ENCODE measurements at places on chromosomes 7 and 10.

DNA sequence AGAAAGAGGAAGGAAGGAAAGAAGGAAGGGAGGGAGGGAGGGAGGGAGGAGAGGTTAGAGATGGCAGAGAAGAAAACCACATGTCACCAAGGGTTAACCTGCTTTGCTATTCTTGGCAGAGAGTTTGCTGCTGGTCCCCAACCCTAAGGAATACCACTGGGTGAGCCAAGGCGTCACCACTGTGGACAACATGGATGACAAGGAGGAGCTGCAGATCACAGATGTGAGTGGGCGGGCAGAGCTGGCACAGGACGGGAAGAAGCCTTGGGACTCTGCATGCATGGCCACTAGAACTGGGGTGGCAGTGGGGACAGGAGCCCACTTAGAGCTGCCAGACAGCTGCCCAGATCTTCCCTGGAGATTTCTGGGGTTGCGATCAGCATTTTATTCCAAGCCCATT, 17.2 kb upstream of the MYH16 start:
- DNase-seq = no peak

- DNase-seq = no peak
Measured at GRCh38 chr10:127313996-127314700, 117.8 kb upstream of the INSYN2A start.

GRCh38 chr10:80313523-80313922, 24.1 kb upstream of the MAT1A start:
- no peak for DNase-seq

- DNase-seq = no peak
Measured at GRCh38 chr7:71851776-71852498, 560.2 kb downstream of the CALN1 start.

DNA sequence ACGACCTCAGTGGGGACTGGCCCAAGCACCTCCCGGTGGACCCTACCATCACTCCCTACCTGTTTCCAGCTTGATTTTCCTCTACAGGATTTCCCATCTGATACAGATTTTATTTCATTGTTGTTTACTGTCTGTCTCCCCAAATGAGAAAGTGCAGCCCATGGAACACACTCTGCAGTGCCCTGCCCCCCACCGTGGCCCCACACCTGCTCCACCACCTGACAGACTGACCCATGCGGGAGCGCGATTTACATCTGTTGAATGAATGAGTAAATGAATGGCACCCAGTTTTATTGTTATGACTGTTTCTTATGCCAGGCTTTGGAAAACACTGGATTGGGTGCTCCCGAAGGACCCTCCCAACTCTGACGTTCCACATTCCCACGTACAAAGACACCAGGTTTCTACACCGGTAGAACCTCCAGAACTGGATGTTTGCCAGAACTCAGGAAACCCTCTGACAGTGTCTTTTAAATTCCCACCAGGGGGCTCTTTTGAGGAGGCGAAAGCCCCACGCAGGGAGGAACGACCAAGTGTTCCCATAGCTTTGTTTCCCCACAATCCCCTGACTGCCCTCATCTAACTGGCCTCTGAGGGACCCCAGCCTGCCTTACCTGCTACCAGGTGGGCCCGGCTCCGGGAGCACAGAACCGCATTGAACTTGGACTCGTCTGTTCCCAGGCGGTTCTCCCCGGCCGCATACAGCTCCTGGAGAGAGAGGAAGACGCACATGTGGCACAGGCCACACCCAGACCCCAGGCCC, 29.0 kb downstream of the PLAC9 start:
- no peak for DNase-seq

- no peak for DNase-seq
Measured at GRCh38 chr10:62109587-62110293, 158.9 kb downstream of the RTKN2 start.

DNA sequence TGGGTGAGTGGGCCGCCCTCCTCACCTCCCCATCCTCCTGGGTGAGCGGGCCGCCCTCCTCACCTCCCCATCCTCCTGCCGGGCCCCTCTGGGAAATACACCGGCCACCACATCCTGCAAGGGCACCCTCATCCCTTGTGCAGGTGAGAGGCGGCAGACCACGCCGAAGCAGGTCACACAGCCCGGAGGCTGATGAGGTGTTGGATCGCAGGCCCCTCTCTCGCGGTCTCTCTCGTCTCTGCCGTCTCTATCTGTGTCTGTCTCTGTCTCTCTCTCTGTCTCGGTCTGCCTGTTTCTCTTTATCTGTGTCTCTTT, 30.8 kb upstream of the FOXL3 start:
- DNase-seq = no peak

DNA sequence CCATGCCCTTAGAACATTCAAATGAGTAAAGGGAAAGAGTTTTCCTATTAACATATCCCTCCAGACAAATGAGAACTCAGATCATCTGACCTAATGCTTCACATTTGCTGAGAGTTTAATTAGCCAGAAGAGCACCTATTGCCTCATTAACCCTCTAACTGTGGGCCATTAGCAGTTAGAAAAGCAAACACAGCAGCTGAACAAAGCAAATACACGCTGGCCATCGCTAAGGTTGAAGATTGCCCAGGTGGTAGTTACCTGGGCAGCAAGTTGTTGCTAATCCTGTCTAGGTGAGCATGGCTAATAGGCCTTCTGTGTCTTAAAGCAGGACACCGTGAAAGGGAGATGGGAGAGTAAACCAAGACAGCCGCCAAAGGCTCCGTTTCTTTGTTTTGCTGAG, 49.9 kb upstream of the UCN3 start:
- DNase-seq = no peak

DNA sequence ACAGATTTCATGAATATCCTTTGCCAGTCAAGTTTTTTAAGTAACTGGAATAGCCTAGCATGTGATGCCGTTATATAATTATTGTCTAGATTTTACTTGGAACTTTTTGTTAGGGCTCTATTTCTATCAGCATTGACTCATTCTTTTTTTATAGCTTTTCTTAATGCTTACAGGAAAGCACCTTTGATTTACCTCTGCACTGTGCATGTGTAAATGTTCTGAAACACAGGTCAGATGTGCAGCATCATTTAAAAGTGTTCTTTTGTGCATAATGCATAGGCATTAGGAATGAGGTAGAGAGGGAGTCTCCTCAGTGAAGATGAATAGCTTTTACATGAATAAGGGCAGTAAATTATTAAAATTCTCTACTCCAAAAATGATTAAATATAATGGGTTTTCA, 669.3 kb upstream of the MBL2 start:
- DNase-seq = no peak

DNA sequence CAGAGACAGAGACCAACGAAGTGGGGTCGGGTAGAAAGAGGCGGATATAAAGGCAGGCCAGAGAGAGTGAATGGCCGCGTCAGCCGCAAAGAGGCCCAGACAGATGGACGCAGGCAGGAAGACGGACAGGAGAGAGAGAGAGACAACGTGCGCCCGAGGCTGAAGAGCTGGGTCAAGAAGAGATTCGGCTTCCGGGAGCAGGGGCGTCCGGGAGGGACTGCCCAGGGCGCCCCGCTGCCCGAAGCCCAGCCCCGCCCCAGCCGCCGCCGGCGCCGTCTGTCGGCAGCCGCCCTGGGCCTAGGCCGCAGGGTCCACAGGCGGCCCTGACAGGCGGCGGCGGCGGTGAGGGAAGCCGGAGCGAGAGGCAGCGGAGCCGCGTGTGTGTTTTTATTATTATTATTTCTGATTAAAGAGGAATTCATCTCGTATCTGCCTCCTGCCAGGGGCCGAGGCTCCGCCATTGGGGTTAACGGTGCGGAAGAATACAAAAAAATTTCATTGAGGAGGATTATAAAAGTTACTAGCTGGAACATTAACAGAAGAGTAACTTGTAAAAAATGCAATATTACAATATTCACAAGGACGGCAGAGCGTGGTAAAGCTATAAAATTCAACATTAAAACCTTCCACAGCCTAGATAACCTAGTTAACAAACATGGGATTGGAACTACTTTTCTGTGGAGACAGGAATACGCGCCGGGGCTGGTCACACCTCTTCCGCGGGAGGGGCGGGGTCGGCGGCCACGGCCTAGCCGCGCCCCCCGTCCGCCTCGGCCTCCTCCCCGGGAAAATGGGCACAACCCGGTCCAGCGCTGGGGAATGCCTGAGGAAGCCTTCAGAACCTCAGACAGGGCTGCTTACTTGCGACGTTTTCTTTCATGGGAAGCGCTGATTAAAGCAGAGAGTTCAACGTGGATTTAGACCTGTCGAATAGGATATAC, 29.7 kb upstream of the PAX2 start:
- no peak for DNase-seq

DNA sequence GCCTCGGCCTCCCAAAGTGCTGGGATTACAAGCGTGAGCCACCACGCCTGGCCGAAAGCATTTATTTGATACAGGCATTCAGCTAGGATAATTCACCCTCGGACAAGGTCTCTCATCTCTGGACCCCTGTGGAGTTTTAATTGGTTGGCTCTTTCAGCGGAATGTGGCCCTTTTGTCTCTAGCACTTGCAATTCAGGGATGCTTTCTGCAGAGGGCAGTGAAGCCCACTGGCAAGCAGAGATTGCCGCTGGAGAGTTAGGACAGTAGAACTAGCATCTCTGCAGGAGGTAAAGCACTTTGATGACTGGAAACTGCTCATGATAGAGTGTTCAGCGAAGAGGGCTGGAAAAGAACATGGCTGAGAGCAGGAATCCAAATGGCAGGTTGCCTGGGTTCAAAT, 62.0 kb downstream of the SUFU start:
- DNase-seq = no peak

- DNase-seq = no peak
Measured at GRCh38 chr7:11436316-11436715, 395.7 kb downstream of the THSD7A start.

DNA sequence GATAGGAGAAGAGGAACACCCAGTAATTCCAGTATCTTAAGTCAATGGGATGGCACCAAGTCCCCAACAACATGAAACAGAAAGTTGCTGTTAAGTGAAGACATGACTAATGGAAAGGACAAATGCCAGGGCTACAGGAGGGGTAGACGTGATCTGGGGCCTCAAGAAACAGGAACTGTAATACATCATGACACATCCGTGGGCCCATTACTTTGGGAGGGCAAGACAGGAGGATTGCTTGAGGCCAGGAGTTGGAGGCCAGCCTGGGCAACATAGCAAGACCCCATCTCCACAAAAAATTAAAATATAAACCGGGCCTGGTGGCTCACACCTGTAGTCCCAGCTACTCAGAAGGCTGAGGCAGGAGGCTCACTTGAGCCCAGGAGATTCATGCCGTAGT, 408.6 kb upstream of the PRKCQ start:
- DNase-seq = no peak

DNA sequence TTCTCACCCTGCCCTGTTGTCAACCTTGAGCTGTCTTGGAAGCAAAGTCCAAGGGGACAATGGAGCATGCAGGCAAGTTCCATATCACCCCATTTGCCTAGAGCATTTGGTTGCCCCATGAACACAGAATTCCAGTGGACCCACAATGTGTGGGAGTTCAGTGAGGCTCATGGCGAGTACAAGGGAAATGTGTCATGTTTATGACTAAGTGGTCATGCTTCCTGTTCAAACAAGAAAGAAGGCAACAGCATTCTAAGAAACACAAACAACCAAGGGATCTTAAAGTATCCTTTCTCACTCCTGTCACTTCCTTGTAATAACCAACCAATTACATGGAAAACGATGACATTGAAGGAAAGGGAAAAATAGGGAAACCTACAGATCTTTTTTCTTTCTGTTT, 513.0 kb downstream of the INHBA start:
- DNase-seq = no peak

DNA sequence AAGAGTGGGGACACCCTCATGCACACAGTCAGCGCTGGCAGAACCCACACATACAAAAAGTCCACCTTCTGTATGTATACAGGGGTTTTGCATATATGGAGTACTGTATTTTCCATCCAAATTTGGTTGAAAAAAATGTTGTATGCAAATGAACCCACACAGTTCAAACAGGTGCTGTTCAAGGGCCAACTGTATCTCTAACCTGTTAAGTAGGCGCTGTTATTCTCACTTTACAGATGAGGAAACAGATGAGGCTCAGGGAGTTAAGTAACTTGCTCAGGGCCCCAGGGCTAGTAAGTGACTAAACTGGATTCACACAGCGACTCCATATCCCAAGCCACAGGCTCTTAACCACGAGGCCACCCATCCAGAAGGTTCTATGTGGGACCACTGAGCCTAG, 69.9 kb downstream of the C10orf105 start:
- no peak for DNase-seq

DNA sequence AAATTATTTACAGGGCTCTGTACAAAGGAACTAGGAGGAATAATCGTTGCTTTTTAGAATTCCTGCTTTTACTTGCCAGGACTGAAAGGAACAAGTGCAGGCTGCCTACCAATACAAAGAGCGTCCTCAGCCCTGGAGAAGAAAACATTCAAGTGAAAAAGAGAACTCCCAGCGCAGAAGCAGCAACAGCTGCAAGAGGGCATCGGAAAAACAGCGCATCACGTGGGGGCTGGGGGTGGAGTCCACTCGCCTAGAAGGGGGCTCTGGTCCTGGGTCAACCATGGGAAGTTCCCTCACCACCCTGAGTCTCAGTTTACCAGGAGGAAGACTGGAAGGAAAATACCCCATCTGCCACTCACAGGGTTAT, 385 bp upstream of the C10orf90 start:
- DNase-seq = no peak

DNA sequence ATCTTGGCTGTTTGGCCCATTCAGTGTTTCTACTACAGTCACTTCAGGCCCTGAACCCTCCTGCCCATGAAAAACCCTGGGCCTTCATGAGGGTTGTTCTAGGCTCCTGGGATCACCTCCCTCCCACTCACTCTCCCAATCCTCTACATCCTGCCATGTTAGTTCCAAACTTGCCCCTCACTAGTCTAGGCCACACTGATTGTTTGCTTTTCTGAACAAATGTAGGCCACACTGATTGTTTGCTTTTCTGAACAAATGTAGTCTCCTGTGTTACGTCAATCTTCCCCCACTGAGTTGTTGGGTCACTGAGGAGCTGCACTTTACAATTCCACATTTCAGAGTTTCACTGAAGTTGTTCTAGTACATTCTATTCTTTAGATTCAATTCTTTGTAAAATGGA, 5.3 kb upstream of the ALDH18A1 start:
- no peak for DNase-seq

DNA sequence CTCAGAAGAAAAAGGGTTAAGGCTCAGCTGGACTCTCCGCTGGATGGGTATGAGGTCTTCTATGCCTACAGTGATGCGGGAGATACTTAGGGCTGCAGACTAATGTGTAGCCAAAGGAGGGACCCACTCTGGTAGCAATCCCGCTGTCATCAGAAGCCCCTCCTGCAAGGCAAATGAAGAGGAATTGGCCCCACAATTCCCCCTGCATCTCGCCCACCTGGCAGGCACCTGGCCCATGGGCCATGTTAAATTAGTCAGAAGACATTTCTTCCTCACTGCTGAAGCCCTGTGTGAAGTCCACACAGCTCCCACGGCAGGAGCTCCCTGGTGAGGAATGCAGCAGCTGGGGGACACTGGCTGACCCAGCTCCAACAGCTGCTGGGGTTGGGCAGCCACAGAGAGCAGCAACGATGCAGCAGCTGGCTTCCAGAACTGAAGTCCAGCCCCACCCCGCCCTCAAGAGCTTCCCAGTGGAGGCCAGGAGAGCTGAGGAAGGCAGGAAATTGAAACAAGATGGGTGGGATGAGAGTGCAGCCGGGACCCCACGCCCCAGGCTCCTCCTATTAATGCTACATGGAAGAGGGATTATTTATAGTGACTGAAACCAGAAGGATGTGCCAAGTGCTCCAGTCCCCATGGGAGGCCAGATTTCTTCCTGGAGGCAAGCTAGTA, 5.5 kb downstream of the VSTM4 start:
- no peak for DNase-seq

GRCh38 chr7:26185131-26185843, 15.3 kb downstream of the HNRNPA2B1 start:
- no peak for DNase-seq
